ENCODE measurements at places on chromosomes 5 and 9. TPM values are rescaled to one million over a fixed set of nuclear protein-coding genes. Genes with fewer than 3 reads are reported as not detected.

PCDHB4 gene
- total RNA-seq: 0.26 TPM

FAM78A gene
- 0.59 TPM for total RNA-seq

ORM2 gene
- total RNA-seq: 0.77 TPM

DIPK1B gene
- 10.6 TPM for total RNA-seq

MELK gene
- total RNA-seq: 112 TPM

AMACR gene
- total RNA-seq: 20.6 TPM

SNCAIP gene
- total RNA-seq: not detected

TNFAIP8 gene
- 8.0 TPM for total RNA-seq

FBN2 gene
- 0.08 TPM for total RNA-seq

KCNV2 gene
- total RNA-seq: not detected

CMYA5 gene
- 0.31 TPM for total RNA-seq

FAM153A gene
- not detected for total RNA-seq

TIMD4 gene
- total RNA-seq: not detected

WNT8A gene
- total RNA-seq: not detected

PPP6C gene
- total RNA-seq: 27.3 TPM

SPINK14 gene
- total RNA-seq: not detected

CCDC192 gene
- total RNA-seq: not detected

LAMC3 gene
- 16.4 TPM for total RNA-seq

TAF7 gene
- 71.0 TPM for total RNA-seq

PRRT1B gene
- total RNA-seq: 1.1 TPM

CREB3 gene
- 67.0 TPM for total RNA-seq

C5orf52 gene
- total RNA-seq: not detected

FOXD4L6 gene
- not detected for total RNA-seq

MPDZ gene
- total RNA-seq: 16.6 TPM

IFNA13 gene
- not detected for total RNA-seq

SLCO6A1 gene
- not detected for total RNA-seq

ACOT12 gene
- 0.74 TPM for total RNA-seq

IFNA21 gene
- total RNA-seq: not detected

C9orf50 gene
- total RNA-seq: not detected

FAM174A gene
- 11.0 TPM for total RNA-seq

PTGES gene
- total RNA-seq: 1.1 TPM

WDR31 gene
- total RNA-seq: 0.80 TPM
